ENCODE measurements at places on chromosomes 5 and 9. TPM values are rescaled to one million over a fixed set of nuclear protein-coding genes. Genes with fewer than 3 reads are reported as not detected.

The NMUR2 gene
- total RNA-seq, result under 0.01 TPM

The AFF4 gene
- 67.4 TPM for total RNA-seq

The HTR1A gene
- not detected for total RNA-seq

The IL7R gene
- 31.1 TPM for total RNA-seq

The IRX4 gene
- total RNA-seq, result not detected

The SLC34A3 gene
- total RNA-seq, result not detected

The PCDHB11 gene
- 0.29 TPM for total RNA-seq

The PTGS1 gene
- total RNA-seq, result 39.2 TPM

The PCA3 gene
- not detected for total RNA-seq

The NEUROG1 gene
- total RNA-seq, result not detected

The EIF4E1B gene
- total RNA-seq, result not detected

Data from placental pericyte (primary cell).